ENCODE measurements at places on chromosomes 6 and 20.

DNA sequence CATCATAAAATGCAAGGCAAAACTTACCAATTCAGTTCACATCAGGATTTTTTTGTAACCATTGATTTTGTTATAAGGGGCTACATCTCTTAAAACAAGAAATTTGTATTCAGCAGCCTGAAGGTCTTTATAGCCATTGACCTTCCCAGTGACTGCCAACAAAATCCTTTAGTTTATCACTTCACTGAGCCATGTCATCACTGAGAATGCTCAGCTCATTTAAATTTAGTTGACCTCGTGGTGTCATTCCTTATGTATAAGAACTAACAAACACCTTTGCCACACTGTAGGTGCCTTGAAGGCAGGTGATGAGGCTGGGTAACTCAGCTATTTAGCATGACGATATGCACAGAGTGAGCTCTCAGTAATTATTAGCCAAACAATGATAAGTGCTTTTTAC lies 77.7 kb downstream of the GRM1 start:
- DNase-seq: no peak

DNA sequence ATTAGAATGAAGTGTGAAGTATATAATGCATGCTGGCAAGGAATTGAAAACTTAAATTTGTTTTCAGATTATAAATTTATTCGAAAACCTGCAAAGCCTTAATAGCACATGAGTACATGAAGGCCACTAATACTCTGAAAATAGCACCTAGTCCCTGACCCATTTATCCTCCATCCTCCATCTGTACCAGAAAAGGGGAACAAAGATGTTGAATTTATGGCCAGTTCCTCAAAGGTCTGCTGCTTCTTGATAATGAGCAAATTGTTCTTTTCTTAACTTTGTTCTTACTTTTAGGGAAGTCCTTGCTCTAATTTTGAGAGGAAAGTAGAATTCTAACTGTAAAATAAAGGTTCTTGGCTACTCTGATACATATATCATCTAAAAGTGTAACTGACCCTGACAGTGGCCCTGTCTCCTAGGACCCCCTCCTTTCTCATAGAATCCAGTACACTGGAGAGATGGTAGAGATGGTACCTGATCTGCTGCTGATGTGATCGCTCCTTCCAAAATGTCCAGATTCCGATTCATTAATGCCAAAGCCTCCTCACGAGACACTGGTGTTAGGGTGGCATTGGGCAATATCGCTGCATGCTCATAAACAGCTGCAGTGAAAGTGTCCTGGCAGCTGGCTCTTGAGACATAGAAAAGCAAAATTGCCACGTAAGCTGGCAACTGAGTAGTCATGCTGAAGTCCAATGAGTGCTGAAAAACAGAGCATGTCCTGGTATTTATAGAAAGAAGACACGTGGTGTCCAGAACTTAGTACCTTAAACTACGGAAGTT lies at the start of gene VNN1:
VNN1 (minus strand) TSS at position 704 of the 783 bp plus-strand sequence; CDS start at position 684, 20 bp downstream.
- no peak for DNase-seq

DNA sequence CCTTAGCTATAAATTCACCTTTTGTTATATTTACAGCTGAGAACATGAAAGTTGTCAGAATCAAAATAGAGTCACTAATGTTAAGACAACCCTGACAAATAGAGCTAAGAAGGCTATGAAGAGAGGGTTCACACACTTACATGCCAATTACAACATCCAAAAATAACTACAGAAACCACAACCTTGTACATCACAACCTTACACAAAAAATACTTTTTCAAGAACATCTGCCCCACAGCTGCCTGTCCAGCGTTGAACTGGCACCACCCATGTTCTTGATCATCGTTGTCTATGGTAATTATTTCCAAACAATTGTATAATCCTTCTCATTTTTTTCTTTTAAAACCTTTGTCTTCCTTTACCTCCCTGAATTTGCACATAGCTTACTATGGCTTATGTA lies 231.2 kb upstream of the FKBP1C start:
- DNase-seq: no peak

GRCh38 chr6:157634546-157634945 lies 188.5 kb upstream of the SNX9 start:
- no peak for DNase-seq

DNA sequence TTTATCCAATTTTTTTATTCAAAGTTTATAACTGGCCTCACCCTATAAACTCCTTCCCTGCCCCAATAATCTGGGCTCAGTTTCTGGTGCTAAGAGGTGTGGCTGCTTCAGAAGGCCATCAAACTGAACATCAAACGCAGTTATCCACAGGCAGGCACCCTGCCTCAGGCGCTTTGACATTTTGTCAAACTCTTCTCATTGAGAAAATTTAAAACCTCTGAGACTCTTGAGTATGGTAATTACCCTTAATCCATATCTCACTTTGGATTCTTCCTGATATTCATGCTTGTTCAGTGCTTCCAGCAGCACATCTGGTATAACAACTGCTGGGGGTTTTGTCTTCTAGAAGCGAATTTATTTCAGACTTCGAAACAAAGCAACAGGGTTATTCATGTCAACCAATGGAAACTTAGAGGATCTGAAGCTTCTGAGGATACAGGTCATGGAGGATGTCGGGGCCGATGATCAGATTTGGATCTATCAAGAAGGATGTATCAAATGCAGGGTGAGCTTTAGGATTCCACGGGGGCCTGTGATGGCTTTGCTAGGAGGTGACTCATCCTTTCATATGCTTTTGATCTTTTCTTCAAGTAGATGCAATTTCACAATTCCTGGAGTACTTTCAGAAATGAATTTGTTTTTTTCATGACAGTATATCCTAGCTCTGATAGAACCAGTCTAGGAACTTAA lies 68.2 kb downstream of the RTN4IP1 start:
- DNase-seq: no peak

GRCh38 chr6:148271711-148272439 lies 70.8 kb upstream of the SASH1 start:
- DNase-seq: no peak

GRCh38 chr6:87944541-87944954 lies 103.1 kb upstream of the SPACA1 start:
- DNase-seq: no peak

GRCh38 chr6:83808926-83809325 lies 44.2 kb upstream of the RIPPLY2 start:
- DNase-seq: no peak

DNA sequence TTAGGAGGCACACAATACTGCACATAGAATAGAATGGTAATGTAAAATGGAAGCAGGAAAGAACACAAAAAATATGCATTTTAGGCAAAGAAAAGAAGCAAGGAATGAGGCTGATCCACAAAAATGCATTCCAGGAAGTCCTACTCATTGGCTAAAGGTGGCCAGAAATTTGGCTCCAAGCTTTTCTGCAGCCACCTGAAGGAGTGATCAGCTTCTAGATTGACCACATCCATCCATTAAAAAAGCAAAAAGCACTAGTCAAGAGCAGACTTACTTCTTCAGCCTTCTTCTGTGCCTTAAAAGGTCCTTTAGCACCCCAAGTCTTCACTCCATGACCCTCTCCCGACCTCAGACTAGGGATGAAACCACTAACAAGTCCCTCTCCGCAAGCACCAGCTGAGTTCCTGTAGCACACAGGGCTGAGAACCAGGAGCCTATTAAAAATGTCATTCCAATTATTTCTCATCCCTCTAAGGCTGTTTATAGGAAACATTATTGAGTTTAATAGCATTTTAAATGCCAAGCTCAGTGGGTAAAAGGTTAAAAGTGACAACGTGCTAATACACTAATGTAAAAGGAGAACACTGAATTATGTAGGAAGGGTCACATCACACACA lies 36.5 kb downstream of the TRAM2 start:
- no peak for DNase-seq

DNA sequence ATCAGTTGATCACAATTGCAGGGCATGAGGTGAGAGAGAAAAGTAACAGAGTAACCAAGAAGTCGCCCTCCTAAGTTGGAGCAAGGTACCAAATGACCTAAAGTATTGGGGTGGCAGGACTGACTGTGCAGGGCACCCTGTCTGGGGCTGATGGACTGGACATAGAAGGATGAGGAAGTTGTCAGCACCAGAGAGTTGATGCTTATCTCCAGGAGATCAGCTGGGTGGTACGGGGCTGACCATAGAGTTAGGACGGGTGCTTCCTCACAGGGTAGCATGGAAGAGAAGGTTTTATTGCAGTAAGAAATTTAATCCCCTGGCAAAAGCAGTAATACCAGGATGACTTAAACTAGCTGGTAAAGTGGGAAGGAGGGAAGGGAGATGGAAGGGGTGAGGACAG lies 66.7 kb downstream of the TMEM170B start:
- no peak for DNase-seq

- no peak for DNase-seq
These were observed 15.6 kb downstream of the TP53RK start for GRCh38 chr20:46673394-46674252.

- peak; percentile 51 for DNase-seq
These were observed at the start of gene PYGB for GRCh38 chr20:25247956-25248785. Gene PYGB (plus strand): TSS chr20:25248085. CDS start chr20:25248179, 94 bp downstream.

DNA sequence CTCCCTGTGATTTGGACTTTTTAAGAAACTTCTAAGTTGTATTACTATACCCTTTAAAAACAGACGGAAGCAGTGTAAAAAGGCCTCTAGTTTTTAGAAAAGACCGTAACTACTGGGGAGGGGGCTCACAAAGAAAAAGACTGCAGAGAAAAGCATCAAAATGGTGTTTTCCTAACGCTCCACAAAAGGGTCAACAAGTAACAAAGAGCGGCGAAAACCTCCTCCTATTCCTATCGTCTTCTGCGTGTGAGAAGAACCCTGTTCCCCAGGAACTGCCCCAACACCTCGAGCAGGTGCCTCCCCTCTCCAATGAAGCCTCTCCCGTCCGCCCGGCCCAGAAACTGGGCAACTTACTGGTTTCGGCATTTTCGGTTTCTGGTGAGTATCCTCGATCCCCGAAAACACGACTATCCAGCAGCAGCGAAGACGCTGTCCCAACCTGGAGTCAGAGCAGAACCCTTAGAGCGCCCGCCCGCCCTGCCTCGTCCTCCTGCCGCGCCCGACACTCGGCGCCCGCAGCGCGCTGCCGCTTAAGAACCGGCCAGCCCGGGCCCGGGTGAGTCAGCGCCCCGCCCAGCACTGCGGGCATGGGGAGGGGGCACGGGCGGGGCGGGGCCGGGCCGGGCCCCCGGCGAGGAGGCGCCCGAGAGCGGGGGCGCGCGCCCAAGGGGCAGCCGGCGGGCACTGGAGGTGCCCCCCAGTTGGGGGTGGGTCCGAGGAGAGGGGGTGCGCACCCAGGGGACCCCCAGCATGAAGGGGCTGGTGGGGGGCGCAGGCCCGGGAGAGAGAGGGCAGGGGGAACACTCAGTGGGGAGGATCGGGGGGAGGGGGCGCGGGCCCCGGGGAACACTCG lies 1.2 kb downstream of the EZR start:
- peak; percentile 56 for DNase-seq

DNA sequence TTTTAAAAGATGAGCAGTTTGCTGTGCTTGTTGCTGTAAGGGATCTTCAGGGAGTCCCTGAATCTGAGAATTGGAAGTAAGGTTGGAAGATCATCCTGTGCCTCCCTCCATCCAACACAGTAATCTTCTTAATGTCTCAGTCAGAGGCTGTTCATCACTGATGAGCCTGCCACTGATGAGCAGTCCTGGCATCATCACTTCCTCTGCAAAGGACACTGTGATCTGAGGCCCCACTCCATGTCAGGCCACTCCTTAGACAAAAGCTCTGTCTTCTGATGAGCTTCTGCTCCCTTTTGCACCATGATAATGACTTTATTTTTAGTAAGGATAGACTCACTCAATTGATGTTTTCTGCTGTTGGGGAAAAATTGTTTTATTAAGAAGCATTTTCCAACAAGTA lies 121.0 kb downstream of the UST start:
- DNase-seq: no peak

GRCh38 chr20:46530640-46531039 lies 17.3 kb upstream of the ZNF334 start:
- no peak for DNase-seq

- DNase-seq: no peak
These were observed 931.5 kb upstream of the EYS start for GRCh38 chr6:66638518-66638917.

- no peak for DNase-seq
These were observed 79.2 kb downstream of the CBFA2T2 start for GRCh38 chr20:33568868-33569801.

GRCh38 chr20:3794701-3795420 lies 1.2 kb upstream of the CDC25B start:
- DNase-seq: no peak

DNA sequence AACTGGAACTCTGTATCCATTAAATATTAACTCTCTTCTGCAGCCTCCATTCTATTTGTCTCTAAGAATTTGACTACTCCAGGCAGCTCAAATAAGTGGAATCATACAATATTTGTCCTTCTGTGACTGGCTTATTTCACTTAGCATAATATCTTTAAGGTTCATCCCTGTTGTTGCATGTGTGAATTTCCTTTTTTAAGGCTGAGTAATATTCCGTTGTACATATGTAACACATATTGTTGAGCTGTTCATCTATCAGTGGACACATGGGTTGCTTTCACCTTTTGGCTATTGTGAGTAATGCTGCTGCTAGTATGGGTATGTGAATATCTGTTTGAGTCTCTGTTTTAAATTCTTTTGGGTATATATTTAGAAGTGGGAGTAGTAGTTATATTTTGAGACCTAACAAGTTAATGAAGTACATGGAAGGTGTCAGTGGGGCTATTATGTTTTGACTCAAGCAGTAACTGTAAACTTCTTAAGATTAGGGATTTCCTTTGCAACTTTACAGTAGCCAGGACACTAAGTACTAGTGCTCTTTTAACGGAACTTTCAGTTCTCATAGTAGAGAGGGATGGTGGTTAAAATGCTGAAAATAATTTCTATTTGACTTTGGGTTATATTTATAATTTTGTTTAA lies 29.7 kb upstream of the TMEM217 start:
- no peak for DNase-seq

Data from D721Med (cell line).